AG09309 (cell line): ENCODE measurements at places on chromosomes 7 and 10.
A peak's percentile ranks its signal among the peaks of the same experiment; 100 is the strongest.

DNA sequence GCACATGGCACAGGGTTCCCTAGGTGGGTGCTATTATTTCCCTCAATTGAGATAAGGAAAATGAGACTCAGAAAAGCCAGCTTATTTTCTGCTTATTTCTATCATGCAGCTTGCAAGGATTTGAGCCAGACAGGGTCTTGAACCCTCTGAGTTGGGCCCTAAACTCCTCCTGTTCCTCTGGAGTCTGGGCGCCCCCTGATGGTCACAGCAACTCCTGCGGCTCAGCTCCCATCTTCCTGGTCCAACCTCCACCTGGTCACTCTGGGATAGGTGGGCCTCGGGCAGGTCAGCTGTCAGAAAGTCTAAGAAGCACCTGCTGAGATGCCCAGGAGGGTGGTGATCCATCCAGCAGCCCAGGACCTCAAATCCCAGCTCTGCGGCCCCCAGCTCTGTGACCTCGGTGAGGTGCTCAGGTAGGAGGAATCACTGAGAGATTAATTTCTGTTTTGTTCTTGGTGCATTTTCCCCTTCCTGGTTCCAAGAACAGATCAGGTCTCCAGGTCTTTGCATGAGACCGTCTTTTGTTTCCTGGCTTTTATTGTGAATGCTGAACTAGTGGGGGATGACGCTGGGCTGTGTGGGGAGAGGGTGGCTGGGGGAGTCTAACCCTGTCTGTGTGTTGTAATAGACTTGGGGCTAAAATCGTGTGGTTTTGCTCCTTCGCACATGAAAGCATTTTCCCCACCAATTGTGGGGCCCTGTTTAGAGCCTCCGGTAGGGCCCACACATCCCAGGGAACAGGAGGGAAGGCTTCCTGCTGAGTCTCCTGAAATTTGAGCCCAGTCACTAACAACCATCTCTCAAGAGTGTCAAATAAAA, 32.8 kb downstream of the TMEM130 start:
- no peak for DNase-seq

GRCh38 chr10:110190170-110190569, 17.2 kb upstream of the MXI1 start:
- DNase-seq: no peak

- no peak for DNase-seq
Observed at GRCh38 chr7:13047061-13047460, 359.6 kb downstream of the ARL4A start.

DNA sequence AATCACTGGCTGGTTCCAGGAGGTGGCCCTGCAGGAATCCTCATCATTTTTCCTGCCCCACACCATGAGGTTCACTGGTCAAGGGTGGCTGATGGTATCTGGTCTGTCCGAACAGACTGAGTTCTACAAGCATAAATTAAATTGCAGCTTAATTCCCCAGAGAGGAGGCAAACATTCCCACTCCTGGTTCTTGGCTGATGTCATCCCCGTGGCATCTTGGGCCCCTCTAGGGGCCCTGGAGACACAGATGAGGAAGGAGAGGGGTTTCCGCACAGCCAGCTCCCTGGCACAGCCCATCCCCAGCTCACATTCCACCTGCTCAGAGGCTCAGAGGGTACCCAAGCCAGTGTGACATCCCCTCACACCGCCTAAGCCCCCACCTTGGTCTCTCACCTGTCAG, 5.3 kb upstream of the KLRG2 start:
- no peak for DNase-seq

GRCh38 chr7:28413011-28413410, 693 bp downstream of the CREB5 start:
- DNase-seq: no peak

DNA sequence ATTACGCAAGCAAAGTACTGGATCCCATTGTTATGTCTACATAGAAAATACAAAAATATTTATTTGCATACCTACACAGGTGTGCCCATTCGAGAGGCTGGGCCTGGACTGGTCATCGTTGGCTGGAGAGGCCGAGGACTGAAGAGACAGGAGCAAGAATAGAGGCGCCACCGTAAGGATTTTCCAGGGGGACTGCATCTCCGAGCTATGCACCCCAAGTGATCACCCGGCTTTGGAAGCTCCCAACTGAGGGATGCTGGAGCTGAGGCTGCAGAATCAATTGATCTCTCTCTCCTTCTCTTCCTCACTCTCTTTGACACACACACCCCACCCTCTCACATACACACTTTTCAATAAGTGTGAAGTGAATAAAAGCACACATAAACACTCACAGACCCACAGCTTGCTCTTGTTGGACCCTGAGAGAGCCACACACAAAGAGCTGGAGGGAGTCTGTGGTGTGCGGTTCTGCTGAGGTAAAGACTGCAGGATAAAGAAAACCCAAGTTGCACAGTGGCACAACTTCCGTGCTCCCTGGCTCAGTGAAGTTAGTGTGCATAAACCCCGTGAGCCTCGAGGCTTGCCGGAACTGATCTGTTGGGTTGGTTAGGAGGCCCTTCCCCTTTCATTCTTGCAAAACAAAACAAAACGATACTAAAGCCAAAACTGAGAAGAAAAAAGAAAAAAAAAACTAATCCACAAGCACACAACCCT, at the start of gene AOAH:
Gene AOAH, minus strand, starts transcription at position 544 of the 714 bp plus-strand sequence. Its CDS starts 346 bp downstream, at position 198.
- no peak for DNase-seq

GRCh38 chr7:157791261-157791660, 454.5 kb downstream of the DNAJB6 start:
- DNase-seq: no peak

- no peak for DNase-seq
Observed at GRCh38 chr7:117555260-117555659, 75.4 kb downstream of the CFTR start.

- no peak for DNase-seq
Observed at GRCh38 chr7:39094731-39095130, 117.0 kb downstream of the POU6F2 start.

DNA sequence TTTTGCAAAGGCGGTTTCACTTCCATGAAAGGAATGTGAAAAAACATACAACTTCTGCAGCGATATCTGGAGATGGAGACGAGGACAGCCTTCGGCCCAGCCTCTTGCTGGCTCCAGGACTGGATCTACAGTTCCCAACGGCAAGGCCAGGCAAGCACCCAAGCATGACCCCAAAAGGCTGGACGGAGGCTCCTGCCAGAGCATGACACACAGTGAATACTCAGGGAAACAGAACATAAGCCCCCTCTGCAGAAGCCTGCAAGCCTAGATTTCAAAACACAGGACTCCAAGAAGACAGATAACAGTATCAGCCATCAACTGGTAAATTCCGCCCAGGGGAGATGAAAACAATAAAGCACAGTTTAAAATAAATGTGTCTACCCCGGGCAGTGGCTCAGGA, 3.3 kb upstream of the LRRC27 start:
- no peak for DNase-seq

DNA sequence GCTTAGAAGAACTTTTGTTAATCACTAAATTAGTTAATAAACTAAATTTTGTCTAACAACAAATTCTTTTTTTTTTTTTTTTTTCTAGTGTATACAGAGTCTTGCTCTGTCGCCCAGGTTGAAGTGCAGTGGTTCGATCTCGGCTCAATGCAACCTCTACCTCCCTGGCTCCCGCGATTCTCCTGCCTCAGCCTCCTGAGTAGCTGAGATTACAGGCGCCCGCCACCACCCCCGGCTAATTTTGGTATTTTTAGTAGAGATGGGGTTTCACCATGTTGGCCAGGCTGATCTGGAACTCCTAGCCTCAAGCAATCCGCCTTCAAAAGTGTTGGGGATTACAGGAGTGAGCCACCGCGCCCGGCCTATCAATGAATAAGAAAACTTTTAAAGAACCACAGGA, 1.1 kb upstream of the IQUB start:
- DNase-seq: no peak

DNA sequence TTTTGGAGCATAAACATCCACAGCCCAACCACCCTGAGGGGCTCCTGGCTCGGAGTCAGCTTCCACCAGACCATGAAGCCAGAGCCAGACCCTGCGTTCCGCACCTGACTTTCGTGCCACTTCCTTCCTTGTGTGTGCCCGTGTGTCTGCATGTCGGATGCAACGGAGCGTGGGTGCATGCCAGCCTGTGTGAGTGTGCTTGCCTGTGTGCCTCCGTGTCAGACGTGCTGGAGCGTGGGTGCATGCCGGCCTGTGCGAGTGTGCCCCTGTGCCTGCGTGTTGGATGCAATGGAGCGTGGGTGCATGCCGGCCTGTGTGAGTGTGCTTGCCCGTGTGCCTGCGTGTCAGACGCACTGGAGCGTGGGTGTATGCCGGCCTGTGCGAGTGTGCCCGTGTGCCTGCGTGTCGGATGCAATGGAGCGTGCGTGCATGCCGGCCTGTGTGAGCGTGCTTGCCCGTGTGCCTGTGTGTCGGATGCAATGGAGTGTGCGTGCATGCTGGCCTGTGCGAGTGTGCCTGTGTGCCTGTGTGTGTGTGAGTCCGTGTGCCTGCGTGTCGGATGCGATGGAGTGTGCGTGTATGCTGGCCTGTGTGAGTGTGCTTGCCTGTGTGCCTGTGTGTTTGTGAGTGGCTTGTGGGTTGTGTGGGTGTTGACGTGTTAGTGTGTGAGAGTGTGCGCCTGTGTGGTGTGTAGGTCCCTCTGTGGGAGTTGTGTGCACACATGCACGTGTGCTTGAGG, 28.1 kb upstream of the KNDC1 start:
- DNase-seq: no peak

DNA sequence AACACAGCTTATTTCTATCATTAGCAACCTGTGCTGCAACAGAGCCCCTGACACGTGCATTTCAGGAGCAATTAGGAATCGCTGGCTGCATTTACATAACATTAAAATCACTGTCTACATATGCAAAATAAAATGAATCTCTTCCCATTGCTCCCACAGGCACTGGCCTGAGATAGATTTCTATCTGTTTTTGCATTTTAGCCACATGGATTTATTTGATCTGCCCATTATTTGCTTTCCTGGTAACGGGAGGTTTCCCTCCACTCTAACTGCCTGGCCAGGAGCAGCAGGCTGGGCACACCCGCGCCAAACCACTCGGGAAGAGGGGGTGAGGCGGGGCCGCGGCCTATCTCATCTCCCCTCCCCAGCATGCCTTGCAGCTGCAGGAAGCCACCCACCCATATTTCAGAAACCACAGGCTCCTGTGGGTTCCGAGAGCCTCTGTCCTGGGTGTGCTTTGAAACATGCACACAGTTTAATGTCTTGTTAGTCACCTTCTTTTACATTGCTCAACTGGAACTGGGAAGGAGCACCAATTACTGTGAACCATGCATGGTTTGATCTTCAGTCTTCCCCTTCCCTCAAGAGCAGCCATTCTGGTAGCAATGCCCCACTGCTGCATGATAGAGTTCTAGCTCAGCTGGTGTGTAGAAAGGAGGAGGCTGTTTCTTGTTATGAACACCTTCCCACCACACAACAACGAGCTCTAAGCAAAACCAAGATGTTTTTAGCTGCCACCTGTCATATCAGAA, 37.7 kb upstream of the IKZF1 start:
- no peak for DNase-seq

DNA sequence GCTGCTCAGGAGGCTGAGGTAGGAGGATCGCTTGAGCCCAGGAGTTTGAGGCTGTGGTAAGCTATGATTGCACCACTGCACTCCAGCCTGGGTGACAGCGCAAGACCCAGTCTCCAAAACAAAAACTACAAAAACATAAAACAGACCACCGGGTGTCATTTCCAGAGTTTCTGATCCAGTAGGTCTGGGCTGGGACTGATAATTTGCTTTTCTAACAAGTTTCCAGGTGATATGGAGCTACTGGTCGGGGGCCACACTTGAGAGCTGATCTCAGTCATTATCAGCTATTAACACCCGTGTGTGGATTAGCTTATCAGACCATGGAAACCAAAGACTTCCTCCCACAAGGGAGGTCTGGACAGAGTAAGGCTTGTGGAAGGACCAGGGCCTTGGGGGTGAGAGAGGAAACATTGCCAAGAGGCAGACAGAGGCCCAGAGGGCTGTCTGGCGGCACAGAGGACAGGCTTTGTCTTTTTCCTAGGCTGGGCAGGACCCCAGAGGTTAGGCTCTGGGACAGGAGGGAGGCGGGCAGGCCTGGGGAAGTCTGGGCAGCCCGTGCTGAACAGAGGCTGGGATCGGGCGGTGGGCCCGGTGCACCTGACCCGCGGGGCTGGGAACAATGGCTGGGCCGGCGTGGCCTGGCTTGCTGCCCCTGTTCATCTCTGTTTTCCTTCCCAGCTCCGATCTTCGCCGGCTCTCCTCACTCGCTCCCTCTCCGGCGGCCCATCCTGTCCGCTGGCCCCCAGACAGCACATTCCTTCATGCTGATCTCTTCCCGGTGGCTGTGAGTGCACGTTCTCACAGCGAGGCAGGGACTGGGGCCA, 25.2 kb downstream of the TMEM270 start:
- no peak for DNase-seq

- DNase-seq: no peak
Observed at GRCh38 chr7:151137791-151138152, 29.7 kb downstream of the GBX1 start.

GRCh38 chr10:75544993-75545706, 113.7 kb downstream of the LRMDA start:
- DNase-seq: no peak

- no peak for DNase-seq
Observed at GRCh38 chr7:139640681-139641080, 117.2 kb downstream of the CLEC2L start.

- DNase-seq: no peak
Observed at GRCh38 chr7:140670343-140670935, 2.3 kb upstream of the ADCK2 start.

GRCh38 chr7:130733931-130734814, at the start of gene KLF14:
KLF14 (minus strand) TSS chr7:130734207; CDS start chr7:130734033, 174 bp downstream.
- no peak for DNase-seq

- DNase-seq: no peak
Observed at GRCh38 chr10:45294681-45295080, 20.7 kb downstream of the OR13A1 start.

GRCh38 chr7:68767462-68767861, 830.8 kb upstream of the AUTS2 start:
- no peak for DNase-seq

- no peak for DNase-seq
Observed at GRCh38 chr10:103849880-103850571, 5.3 kb downstream of the SH3PXD2A start.

GRCh38 chr7:33459340-33459751, 330.0 kb downstream of the BBS9 start:
- DNase-seq: peak; percentile 52
